Thyroid gland (tissue), 4 donors: ENCODE measurements at places on chromosomes 4 and X. TPM values are rescaled to one million over a fixed set of nuclear protein-coding genes. Genes with fewer than 3 reads are reported as not detected.

Gene IL3RA
- 3.8 TPM for total RNA-seq

Gene RENBP
- total RNA-seq, result 3.6 TPM

Gene NSDHL
- 20.3 TPM for total RNA-seq

Gene POU4F2
- total RNA-seq, result not detected

Gene SERTM2
- total RNA-seq, result not detected

Gene EDNRA
- total RNA-seq, result 7.7 TPM

Gene ANXA10
- total RNA-seq, result not detected

Gene HDAC6
- total RNA-seq, result 124 TPM

Gene NFKB1
- 33.5 TPM for total RNA-seq

Gene MAP7D2
- 0.22 TPM for total RNA-seq

Gene ZNF711
- total RNA-seq, result 9.2 TPM

Gene TBC1D8B
- total RNA-seq, result 25.3 TPM

Gene RNF128
- 46.5 TPM for total RNA-seq

Gene ARSJ
- 2.3 TPM for total RNA-seq

Gene SASH3
- 2.8 TPM for total RNA-seq

Gene NUP54
- total RNA-seq, result 49.0 TPM

Gene ENPEP
- 2.3 TPM for total RNA-seq

Gene CLDN34
- total RNA-seq, result not detected

Gene RBMXL3
- total RNA-seq, result not detected

Gene FAM120C
- 5.0 TPM for total RNA-seq

Gene FAM9B
- not detected for total RNA-seq

Gene CENPVL3
- total RNA-seq, result not detected

Gene TMEM47
- total RNA-seq, result 25.3 TPM

Gene MAGEB1
- not detected for total RNA-seq
